ENCODE measurements at places on chromosomes 16 and 17.

DNA sequence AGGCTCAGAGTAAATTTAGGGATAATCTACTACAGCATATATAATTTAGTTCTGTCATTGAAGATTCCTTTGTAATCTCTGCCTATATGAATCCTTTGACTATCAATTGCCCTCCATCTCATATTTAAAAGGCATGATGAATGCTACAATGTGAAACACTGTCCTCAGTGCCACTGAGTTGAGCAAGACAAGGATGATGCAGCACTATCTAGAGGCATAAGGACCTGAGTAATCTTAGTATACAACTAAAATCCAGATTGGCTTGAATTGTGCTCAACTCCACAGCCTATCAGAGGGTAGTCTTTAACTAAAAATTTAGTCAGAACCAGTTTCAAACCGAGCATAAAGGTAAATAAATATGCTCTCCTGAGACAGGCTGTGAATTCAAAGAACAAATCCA, 11.6 kb upstream of the STRADA start:
- no peak for DNase-seq

- DNase-seq: peak; percentile 5
These were observed 69.9 kb downstream of the AKAP1 start for GRCh38 chr17:57154921-57155320.

GRCh38 chr16:78629173-78629572, 529.7 kb downstream of the WWOX start:
- no peak for DNase-seq

GRCh38 chr16:65071433-65072311, 50.2 kb downstream of the CDH11 start:
- peak; percentile 42 for DNase-seq

GRCh38 chr16:5041600-5042133, 7.9 kb upstream of the NAGPA start:
- DNase-seq: no peak

- no peak for DNase-seq
These were observed 4.6 kb downstream of the KRT39 start for GRCh38 chr17:40962059-40962561.

DNA sequence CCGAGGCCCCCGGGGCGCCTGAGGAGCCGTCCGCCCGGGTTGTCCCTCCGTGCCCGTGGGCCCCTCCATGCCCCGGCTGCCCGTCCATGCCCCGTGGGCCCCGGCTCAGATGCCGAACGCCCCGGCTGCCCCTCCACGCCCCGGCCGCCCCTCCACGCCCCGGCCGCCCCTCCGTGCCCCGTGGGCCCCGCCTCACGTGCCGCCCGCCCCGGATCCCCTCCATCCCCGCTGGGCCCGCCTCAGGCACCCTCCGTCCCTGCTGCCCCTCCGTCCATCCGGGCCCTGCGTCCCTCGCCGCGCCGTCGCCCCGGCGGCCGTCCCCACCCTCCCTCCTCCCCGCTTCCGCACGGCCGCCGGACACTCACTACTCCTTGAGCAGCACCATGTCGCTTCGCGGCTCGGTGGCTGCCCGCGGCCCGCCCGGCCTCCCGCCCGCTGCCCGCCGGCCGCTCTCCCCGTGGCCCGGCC, 382 bp downstream of the PITPNA start:
- DNase-seq: peak; percentile 40

- no peak for DNase-seq
These were observed 45.9 kb downstream of the JPH3 start for GRCh38 chr16:87648236-87648635.

DNA sequence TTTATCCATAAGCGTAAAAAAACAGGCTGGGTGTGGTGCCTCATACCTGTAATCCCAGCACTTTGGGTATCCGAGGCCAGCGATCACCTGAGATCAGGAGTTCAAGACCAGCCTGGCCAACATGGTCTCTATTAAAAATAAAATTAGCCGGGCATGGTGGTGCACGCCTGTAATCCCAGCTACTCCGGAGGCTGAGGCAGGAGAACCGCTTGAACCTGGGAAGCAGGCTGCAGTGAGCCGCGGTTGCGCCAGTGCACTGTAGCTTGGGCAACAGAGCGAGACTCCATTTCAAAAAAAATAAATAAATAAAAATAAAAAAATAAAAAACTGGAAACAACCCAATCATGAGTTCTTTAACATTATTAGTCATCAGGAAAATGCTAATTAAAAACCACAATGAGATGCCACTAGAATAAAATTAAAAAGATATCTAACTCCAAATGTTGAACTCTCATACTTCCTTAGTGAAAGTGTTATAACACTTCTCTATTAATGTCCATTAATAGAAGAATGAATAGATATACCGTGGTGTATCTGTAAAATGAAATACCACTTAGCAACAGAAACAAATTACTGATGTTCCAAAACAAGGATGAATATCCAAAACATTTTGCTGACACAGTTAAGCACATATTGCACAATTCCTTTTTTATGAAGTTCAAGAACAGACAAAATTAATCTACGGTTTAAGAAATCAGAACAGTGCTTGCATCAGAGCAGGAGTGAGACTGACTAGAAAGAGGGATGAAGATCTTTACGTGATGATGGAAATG, 13.1 kb downstream of the MPHOSPH6 start:
- peak; percentile 82 for DNase-seq

DNA sequence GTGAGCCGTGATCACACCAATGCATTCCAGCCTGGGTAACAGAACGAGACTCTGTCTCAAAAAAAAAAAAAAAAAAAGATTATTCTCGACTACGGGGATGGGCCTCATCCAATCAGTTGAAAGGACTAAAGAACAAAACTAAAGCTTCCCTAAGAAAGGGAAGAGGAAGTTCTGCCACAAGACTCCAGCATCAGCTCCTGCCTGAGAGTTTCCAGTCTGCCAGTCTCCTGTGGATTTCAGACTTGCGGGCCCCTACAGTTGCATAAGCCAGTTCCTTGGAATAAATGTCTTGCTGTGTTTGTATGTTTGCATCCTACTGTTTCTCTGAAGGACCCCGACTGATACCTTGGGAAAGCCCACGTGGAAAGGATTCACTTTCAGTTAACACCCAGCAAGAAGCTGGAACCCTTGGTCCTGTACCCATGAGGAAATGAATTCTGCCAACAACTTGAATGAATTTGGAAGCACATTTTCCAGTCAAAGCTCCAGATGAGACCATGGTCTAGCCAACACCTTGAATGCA, 26.3 kb upstream of the FZD2 start:
- no peak for DNase-seq

- DNase-seq: no peak
These were observed 545.3 kb downstream of the XYLT1 start for GRCh38 chr16:16925432-16925831.

DNA sequence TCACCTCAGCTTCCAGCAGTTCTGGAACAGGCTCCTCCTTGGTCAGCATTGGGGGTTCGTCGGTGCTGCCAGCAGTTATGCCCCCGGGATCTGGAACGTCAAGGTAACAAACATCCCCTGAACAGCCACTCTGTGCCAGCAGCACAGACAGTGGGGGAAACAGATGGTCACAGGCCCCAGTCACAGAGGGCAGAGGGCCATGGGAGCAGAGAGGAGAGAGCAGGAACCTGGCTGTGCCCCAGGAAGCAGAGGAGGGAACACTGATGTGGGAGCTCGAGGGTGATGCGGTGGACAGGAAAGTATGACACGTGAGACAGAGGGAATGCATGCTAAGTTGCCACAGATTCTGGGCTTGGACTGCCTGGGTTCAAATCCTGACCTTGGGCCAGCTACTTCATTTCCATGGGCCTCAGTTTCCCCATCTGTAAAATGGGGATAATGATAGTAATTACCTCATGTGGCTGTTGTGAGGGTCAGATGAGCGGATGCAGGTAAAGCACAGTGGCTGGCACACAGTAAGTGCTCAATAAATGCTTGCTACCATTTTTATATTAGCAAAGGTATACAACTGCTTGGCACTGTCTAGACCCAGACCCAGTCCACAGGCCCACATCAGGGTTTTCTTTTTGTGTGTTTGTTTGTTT, 4.9 kb downstream of the BCL7C start:
- no peak for DNase-seq

DNA sequence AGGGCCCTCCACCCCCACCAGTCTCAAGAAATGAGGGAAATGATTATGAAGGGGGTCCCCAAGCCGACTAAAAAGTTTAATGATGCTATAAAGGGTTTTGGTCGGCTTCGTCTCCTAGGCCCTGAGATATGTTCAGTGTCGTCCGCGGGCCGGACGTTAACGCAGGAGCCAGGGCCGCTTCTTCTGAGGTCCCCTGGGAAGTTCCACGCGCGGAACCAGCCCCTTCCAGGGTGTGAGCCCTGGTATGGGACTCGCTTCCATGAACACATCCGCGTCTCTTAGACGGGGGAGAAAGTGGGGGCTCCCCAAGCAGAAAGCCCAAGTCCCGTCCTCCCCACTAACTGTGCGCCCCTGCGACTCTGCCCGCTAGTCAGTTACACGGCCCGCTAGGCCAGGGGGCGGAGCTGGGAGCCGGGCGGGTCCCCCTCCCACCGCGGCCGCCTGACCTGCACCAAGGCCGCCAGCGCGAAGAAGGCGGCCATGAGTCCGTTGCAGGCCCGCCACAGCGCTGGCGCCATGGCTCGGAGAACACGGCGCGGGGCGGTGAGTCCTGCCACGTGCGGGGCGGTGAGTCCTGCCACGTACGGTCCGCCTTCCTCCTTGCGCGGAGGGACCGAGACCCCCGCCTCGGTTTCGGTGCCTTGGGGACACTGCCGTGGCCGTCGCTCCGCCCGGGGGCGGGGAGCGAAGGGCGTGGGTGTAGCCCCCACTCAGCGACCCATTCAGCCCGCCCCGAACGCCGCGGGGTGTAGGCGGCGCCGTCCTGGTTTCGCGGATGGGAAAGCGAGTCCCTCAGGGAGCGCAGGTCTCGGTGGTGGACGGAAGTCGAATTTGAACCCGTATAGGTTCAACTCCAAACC, at the start of gene TMEM220:
TMEM220 (minus strand) TSS at position 690 of the 860 bp plus-strand sequence; CDS start at position 518, 172 bp downstream.
- DNase-seq: peak; percentile 89

DNA sequence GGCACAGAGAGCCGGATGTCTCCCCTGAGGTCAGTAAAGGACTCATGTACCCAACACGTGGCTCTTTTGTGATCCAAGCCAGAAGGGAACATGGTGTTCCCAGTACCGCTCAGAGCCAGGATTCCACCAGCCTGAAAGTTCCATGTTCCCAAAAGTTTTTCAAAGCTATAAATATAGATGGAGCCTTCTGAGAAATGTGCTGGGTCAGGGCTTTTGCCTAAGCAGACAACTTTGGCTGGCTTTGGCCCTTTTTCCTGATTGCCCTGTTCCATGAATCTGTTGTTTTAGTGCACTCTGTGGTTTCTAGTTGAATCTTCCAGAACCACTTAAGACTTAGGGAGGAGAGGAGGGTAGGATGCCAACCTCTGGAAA, 128.5 kb upstream of the HS3ST2 start:
- no peak for DNase-seq

GRCh38 chr16:31430380-31431052, 2.4 kb upstream of the COX6A2 start:
- DNase-seq: no peak

GRCh38 chr16:48629531-48629930, 19.6 kb upstream of the N4BP1 start:
- DNase-seq: no peak
